Astrocyte (in vitro differentiated cells and primary cell): ENCODE measurements at places on chromosomes 2 and 18. TPM values are rescaled to one million over a fixed set of nuclear protein-coding genes. Genes with fewer than 3 reads are reported as not detected.

The MTX2 gene
- total RNA-seq = 25.2 and 29.0 TPM in 2 replicates

The LYPD6B gene
- total RNA-seq = 1.1 and 1.2 TPM in 2 replicates

The ABCG8 gene
- not detected in 2 replicates for total RNA-seq

The SH3BP4 gene
- 117 and 127 TPM in 2 replicates for total RNA-seq

The FOXD4L1 gene
- not detected in 2 replicates for total RNA-seq

The INHBB gene
- 7.1 and 19.8 TPM in 2 replicates for total RNA-seq

The SNED1 gene
- total RNA-seq = 0.23 and 0.48 TPM in 2 replicates

The DSC2 gene
- total RNA-seq = 39.4 and 48.7 TPM in 2 replicates

The COL6A3 gene
- total RNA-seq = 200 and 560 TPM in 2 replicates

DNA sequence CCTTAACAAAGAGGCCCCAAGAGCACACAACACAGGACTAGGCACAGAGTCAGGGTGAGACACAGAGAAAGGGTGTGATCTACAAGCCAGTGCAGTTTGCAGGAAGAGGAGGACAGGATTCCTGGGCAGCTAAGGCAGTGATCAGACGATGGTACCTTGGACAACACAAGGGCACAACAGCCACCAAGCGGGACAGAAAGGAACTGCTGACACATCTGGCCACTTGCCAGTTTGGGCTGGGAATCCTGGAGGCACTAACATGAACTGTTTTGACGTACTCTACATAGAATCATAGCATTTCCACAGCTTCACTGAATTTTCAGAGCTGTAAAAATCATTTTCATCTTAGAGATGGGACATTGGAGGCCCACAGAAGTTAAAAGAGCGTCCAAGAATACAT is 221.5 kb upstream of the SLC35G4 start:
- DNase-seq = peak; percentile 12

DNA sequence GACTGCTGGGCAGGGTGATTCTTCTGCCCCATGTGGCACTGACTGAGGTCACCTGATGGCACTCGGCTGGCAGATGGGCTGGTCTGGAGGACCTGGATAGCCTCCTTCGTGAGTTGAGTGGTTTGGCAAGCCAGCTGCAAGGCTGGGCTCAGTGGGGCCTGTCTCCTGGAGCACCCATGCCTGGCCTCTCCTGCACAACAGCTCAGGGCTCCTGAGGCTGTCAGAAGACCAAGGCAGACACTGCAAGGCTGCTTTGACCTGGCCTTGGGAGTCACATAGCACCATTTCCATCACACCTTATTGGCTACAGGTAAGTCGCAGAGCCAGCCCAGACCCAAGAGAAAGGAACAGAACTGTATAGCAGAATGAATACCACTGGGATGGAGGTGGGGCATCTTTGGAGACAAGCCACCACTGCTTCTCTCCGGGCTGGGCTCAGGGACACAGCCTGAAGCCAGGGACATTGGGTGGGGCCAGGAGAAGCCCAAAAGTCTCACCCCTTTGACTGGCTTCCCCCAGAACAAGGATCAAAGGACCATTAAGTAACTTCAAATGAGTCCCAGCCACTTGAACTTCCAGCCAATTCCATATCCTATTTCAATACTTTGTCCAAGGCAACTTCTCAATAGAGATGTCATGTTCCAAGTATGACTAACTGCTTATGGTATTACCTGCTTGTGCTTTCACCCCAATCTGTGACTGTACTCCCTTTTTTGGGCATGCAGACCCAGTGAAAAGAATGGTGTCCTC is 156.3 kb downstream of the CABLES1 start:
- DNase-seq = peak; percentile 92

- no peak for DNase-seq
These were observed 118.4 kb upstream of the ACAA2 start for GRCh38 chr18:49931760-49932159.

DNA sequence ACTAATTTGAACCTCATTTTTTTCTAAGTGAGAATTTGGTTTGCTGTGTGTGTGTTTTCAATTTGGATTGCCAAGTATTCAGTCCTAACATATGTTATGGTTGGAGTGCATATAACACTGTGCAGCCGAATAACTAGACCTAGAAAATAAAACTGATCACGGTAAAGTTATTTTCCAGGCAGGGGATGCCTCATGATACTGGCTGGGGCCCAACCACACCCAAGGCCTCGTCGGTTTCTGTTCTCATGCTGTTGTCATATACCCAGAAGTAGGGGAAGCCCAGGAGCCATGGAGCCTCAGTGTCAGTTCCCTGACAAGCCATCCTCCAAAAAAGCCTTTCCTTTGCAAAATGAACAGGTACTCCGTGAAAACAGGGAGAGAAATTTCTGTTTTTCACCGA is 160.2 kb downstream of the GBX2 start:
- DNase-seq = no peak

DNA sequence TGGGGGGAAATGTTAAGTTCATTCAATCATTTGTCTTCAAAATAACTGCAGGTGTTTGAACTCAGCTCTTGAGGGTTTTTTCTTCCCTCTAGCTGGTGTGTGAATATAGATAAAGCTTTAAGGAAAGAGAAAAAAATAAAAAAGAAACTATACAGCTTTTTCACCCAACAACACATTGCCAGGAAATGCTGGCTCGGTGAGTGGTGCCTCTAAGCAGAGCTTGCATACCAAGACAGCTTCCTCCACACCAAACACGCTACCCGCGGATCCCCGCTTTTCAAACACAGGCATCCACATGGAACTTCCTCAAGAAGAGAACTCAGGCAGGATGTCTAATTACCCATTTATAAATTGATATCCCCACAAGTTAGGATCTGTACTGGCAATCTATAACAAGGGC is 69.8 kb upstream of the TANK start:
- no peak for DNase-seq

DNA sequence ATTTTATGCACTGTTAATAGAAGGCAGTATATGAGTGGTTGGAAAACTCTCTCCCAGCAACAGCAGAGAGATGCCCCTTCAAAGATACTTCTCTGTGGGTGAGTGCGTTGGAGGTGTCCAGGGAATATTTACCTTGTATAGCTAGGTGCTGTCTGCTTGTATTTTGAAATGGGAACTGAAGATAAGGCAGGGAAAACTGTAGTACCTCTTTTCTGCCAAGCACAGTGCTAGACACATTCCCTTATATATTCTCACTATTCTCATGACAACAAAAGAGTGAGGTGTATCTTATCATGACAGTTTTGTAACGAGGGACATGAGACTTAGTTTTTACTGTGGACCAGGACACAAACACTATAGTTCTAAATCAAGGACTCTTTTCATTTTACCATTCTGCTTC is 2.1 kb downstream of the TTC39C start:
- no peak for DNase-seq
